ENCODE measurements at places on chromosomes 3 and 15.

DNA sequence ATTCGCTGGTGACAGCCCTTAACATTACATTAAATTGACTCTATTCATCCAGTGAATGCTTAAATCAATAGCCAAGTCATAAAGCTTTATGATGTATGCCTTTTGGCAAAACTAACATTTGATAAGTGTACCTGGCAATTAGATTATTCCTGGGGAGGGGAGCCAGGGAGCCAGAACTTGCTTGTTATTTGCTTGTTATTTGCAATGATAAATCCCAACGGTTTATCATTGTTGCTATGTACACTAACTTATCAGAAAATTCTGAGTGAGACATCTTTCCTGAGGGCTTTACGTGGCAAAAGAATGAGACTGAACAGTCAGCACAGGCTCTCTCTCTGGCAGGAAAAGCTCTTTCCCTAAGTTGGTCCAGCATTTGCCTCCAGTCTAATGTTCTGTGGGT lies 35.8 kb upstream of the FBN1 start:
- peak; percentile 80 for DNase-seq

DNA sequence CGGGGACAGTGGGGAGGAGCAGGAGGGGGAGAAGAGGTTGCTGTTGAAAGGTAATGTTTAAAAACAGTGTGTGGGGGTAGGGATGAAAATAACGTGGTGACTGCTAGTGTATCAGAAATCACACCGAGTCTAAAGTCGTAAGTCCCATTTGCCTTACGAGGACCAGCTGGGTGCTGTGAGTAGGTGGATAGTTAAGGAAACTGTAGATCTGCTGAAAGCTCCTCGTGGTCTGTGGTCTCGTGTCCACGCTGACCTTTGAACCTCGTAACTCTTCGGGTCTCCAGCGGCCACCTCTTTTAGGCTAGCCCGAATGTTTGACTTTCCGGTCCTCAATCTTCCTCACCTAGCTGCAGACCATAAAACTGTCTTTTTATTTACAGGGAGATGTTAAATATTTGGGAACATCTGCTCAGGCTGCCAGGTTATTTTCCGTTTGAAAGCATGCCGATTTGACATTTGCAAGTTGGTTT lies 29.3 kb upstream of the ST3GAL6 start:
- DNase-seq = no peak

DNA sequence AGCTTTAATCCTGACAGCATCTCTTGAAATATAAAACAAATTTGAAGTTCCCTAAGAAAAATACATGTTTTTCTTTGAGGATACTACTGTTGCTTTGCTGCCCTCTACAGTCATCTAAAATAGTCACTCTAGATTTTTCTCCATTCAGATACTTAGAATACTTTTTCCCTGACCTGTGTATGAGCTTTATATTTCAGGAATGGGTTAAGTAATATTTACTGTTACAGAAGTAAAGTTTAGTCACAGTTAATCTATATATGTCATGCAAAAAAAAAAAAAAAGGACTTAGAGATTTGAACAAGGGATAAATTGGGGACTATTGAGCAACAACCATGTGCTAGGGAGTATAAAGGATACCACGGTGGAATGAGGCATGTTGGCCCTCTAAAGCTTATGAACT lies 8.8 kb downstream of the NECTIN3 start:
- DNase-seq = peak; percentile 78

DNA sequence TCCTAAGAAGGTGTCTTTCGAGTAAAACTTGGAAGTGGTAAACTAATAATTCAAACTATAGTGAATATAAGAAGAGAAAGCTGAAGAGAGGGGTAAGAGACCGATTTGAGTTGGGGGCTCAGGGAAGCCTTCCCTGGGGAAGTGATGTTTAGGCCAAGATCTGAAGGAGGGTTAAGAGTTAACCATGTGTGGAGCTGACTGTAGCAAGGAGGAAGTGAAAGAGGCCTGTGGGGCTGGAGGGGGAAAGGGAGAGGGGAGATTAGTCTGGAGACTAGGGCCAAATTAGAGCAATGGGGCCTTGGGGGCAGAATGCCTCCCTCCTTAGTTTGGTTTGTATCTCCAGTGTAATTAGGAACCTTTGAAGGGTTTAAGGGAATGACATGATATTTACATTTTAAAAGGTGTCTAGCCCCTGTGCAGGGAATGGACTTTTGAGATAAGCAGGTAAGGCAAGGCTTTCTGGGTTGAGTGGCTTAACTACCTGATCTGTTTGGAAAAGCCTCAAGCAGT lies 2.2 kb downstream of the ZNF592 start:
- no peak for DNase-seq

DNA sequence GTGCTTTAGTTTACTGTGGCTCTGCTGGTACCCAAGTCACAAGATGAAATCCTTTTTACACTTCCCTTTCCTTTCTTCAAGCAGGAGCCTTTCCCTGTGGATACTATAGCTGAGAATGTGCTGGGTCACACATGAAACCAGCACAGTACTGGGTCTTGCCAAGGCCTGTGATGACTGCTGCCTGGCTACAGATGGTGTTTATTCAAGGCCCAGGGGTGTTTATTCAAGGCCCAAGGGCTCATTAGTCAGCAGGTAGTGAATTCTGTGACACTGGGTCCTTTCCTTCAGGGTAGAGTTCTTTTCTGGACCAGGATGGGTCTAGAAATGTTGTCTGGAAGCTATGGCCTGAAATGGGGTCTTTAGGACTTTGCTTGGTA lies 99.4 kb downstream of the SH3GL3 start:
- DNase-seq = no peak

DNA sequence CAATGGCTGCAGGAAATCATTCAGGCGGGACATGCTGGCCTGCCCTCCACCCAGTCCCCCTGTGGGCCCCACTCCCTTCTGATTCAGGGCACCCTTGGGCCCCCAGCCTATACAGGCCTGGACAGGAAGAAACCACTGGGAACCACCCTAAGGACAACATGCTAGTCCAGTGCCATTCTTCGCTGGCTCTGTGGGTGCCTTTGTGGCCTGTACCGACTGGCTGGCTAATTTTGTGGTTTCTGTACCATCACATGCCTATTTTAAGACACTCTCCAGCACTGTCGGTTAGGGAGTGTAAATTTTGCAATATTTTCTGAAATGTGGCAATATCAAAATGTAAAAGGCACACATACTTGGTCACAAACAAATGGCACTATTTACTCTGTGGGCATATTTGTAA lies 61.4 kb upstream of the POLG start:
- DNase-seq = no peak

GRCh38 chr3:50396502-50396901 lies 37.2 kb upstream of the TMEM115 start:
- no peak for DNase-seq

GRCh38 chr3:13319564-13320220 lies 100.4 kb downstream of the NUP210 start:
- no peak for DNase-seq

- no peak for DNase-seq
Measured at GRCh38 chr3:29514912-29515311, 234.0 kb downstream of the RBMS3 start.

GRCh38 chr15:60563539-60564404 lies 84.8 kb upstream of the ICE2 start:
- no peak for DNase-seq

GRCh38 chr3:12659316-12660015 lies 4.5 kb downstream of the RAF1 start:
- no peak for DNase-seq

GRCh38 chr3:69241769-69242168 lies 119.4 kb upstream of the LMOD3 start:
- no peak for DNase-seq

GRCh38 chr3:126375835-126376331 lies 18.7 kb upstream of the KLF15 start:
- DNase-seq = no peak

- peak; percentile 97 for DNase-seq
Measured at GRCh38 chr3:158471639-158472294, 99.2 kb upstream of the MLF1 start.

All from IMR-90 (cell line).